ENCODE measurements at places on chromosomes 7 and 10.

- DNase-seq, result no peak
Measured at GRCh38 chr10:120506674-120507073, 49.6 kb downstream of the PLPP4 start.

- DNase-seq, result no peak
Measured at GRCh38 chr10:127908106-127908958, 1.4 kb downstream of the PTPRE start.

GRCh38 chr7:95716357-95717122, 55.8 kb upstream of the DYNC1I1 start:
- no peak for DNase-seq

- peak; percentile 5 for DNase-seq
Measured at GRCh38 chr7:32427769-32428291, 62.4 kb downstream of the LSM5 start.

DNA sequence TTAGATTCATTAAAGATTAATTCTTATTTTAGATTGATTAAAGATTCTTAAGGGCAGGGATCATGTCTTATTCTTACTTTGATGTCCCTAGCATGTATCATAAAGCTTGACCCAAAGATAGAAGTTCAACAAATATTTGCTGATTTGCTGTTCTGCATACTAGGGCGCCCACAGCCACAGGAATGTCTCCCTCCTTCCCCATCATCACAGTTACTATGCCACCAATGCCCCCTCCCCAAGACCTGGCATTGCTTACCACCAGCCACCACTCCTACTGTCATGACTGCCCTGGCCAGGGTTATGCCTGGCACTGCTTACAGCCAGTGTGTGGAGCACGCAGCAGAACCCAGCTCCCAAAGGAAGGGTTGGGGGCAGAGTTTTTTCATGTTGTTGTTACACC, 86.7 kb upstream of the AGK start:
- no peak for DNase-seq

GRCh38 chr7:119374436-119374835, 898.5 kb upstream of the KCND2 start:
- DNase-seq, result no peak

DNA sequence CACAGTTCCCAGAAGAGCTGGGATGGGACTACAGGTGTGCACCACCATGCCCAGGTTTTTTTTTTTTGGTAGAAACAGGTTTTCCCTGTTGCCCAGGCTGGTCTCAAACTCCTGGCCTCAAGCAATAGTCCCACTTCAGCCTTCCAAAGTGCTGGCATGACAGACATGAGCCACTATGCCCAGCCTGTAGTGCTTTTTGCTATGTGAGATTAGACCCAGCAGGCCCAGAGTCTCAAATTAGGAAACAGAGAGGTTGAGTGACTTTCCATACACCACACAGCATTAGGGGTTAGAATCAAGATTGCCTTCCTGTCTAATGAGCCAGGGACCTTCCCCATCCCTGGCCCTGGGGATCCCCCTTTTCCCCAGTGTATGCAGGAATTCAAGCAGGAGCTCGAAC, 90.8 kb upstream of the KCTD7 start:
- no peak for DNase-seq

DNA sequence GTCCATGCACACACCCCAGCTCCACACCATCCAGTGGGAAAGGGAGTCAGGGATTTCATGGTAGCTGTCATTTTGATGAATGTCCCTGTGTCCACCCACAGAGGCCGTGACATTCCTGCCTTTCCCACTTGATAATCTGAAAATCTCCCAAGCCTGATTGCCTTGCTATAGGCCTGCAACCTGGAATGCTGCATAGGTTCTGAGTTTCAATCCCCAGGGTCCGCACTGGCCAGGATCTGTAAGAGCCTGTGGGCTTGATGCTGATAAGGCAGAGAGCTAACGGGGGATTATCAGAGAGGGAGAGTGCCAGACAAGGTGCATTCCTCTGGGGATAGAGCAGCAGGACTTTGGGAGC, 57.5 kb downstream of the RBM20 start:
- DNase-seq, result no peak

GRCh38 chr10:70586348-70586930, 16.1 kb downstream of the PRF1 start:
- no peak for DNase-seq

DNA sequence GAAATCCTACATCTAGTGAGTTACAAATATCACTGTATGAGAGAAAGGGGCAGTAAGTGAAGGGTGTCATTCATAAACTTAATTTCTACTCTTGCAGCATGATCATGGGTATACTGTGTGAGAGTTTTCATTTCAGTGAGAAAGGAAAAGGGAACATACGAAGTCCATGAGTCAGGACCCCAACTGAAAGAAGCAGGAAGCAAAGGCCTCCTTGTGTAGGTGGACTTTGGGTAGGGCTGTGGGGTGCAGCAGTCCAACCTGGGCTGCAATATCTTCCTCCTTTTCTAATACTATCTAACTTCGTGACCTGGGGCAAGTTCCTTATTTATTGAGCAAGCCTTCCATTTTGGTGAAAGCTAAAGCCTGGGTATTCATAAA, 248.2 kb upstream of the TCF7L2 start:
- DNase-seq, result no peak

- DNase-seq, result no peak
Measured at GRCh38 chr7:157555313-157555712, 218.5 kb downstream of the DNAJB6 start.

DNA sequence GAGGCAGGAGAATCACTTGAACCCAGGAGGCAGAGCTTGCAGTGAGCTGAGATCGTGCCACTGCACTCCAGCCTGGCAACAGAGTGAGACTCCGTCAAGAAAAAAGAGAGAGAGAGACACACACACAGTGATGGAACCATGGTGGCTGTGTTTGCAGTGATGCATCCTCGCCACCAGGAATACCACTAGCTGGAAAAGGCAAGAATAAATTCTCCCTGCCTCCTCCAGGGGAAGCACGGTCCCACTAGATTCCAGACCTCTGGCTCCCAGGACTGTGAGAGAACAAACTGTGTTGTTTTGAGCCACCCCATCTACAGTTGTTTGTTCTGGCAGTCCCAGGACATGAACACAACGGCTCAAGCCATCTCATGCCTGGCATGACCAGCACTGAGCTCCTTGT, 320.3 kb upstream of the FOXK1 start:
- DNase-seq, result no peak

GRCh38 chr7:158587162-158588084, at the start of gene PTPRN2:
Gene PTPRN2 (minus strand): TSS chr7:158587823.
- peak; percentile 21 for DNase-seq

DNA sequence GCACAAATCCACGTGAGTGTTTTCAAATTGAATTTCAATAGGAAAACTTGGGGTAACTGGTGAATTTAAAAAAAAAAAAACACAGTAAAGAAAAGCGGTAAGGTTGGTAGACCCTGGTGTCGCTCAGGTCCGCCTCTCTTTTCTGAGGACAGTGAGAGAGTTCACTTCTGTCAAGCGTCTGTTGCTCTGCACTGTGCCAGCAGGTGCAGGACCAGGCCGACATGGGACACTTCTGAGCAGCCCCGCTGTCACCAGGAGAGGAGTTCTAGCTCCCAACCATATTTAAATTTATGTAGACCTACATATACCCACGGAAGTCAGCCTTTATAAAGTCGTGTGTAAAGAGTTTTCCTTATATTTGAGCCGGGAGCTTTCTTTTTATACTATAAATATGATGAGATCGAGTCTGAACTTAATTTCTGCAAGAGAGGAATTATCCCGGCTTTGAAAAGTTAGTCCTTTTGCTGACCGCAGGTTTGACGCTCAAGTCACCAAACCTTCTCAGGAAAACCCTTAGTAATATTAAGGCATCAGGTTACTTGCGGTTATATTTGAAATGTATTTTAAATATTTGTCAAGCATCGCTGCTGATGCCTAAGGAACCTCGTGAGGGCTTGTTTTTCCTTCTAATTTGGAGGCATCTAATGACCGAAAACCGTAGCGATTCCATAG, 531 bp downstream of the IKZF1 start:
- peak; percentile 31 for DNase-seq

GRCh38 chr10:92811986-92812385, 36.3 kb upstream of the EXOC6 start:
- DNase-seq, result no peak

GRCh38 chr10:78577712-78578111, 491.1 kb upstream of the ZMIZ1 start:
- no peak for DNase-seq

- no peak for DNase-seq
Measured at GRCh38 chr7:26612742-26613141, 251.6 kb downstream of the SKAP2 start.

GRCh38 chr10:3104251-3104918, 37.0 kb downstream of the PFKP start:
- DNase-seq, result no peak

DNA sequence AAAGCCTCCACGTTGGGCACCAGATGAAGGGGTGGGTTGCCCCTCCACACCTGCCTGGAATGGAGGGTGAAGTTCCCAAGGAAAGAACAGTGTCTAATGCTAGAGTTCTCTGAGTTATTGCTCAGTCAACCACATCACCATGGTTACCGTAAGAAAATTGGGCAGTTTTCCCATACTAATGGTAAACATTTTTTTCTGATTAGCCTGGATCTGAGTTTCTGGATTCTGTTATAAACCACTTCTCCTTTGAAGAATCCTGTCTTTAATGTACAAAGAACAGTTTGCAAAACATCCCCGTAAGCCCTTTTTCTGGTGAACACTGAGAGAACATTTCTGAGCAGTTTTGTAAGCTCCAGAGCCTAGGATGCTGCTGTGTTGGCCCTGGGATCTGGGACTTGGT, 45.5 kb downstream of the ABCC2 start:
- no peak for DNase-seq

DNA sequence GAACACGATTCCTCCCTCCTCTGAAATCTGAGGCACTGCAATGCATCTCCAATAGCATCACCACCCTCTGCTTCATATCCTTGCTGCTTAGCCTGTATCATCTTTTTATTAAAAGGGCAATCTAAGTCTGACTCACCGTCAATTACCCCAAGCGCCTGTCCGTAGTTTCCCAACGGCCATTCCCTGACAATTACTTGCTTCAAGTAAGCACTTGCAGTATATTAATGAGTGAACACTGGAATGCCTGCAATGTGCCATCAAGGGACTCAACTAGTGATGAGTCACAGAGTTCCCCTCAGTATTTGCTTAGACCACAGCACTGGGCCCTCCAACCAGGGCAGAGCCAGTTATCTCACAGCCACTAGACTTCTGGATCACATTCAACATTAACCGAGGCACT, 19.5 kb upstream of the PPP1R3C start:
- no peak for DNase-seq

DNA sequence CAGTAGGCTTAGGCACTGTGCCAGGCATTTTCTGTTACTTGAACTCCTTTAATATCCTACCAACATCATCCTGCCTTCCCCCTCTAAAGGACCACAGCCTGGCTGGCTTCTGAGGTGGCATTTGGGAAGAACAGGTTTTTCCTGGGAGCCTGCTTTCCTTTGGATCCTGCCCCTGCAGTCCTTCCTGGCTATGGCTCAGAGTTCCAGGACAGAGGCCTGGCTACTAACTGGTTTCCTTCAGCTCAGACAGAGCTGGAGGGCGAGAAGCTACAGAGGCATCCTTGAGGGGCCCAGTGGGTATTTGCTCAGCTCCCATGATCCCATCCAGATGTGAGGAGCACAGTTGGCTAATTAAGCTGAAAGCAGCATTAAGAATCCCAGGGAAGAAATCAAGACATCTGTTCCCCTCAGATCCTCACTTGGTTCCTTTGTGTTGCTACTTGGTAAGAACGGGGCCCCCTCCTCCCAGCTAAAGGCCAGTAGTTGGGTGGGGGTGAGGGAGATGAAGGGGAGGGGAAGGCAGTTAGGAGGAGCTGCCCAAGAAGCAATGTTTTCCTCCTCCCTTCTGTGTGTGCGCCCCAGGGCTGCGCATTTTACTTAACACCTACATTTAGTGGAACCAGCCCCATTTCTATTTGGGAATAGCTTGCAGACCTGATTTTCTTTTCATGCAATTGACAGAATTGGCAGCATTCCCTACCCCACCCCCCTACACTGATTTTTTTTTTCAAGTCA, 142.6 kb upstream of the SORCS3 start:
- no peak for DNase-seq

- no peak for DNase-seq
Measured at GRCh38 chr7:121761399-121761798, 111.6 kb upstream of the PTPRZ1 start.

DNA sequence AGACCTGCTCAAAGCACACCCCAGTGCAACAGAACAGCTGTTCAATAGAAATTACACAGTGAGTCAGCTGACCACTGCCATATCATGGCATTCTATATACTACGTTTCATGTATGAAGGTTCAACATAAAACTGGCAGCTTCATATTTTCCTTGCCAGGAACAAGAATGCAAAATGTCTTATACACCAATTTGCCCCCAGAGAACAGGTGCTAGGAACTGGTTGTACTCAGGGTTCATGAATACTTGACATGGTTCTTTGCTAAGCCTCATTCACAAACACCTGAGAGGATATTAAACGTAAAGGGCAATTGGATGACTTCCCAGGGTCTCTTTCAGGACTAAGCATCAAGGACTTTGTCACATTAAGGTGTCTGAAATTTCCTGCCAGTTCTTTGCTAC, 6.9 kb downstream of the MYOF start:
- DNase-seq, result no peak

DNA sequence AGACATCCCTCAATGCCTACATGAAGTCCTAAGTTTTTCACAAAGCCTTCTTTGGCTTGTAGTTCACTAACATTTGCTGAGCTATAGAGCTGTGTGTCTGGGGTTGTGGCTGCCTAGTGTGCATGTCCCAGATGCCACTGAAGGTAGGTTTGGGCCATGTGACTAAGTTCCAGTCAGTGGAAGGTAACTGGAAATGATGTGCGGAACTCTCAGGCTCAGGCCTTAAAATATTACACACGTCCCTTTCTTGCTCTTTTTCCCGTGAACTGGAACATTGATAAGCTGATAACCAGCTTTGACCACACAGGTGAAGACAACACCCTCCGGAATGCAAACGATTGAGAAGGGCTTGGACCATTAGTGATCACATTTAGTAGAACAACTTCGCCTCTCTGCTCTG, 358.1 kb downstream of the GATA3 start:
- DNase-seq, result no peak

GRCh38 chr10:127600479-127600878, 51.4 kb downstream of the NPS start:
- no peak for DNase-seq

- DNase-seq, result no peak
Measured at GRCh38 chr10:48245977-48246376, 28.5 kb downstream of the FRMPD2 start.

Data from activated CD4-positive, CD25-positive, alpha-beta regulatory T cell (primary cell).